Retinal pigment epithelial cell (primary cell): ENCODE measurements at places on chromosomes 2 and 18.
A peak's percentile ranks its signal among the peaks of the same experiment; 100 is the strongest.

GRCh38 chr2:143399631-143400069 is 270.4 kb downstream of the ARHGAP15 start:
- DNase-seq: no peak

DNA sequence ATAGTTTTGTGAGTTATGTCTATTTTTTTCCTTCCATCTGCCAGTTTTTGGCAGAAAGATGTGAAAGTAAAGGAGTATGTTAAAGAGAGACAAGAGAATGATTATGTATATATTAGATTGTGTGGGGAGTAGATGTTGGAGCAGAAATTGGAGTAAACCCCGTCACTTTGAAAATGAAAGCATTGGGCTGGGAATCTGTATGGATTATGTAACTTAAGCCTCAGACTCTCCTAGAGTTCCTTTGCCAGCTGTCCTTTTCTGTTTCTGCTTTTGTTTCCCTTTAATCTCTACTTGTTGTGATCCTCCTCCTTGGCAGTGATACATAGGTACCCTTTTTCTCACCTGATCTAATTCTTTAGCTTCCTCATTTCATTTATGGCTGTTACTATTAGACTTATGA is 19.2 kb downstream of the CCDC138 start:
- no peak for DNase-seq

DNA sequence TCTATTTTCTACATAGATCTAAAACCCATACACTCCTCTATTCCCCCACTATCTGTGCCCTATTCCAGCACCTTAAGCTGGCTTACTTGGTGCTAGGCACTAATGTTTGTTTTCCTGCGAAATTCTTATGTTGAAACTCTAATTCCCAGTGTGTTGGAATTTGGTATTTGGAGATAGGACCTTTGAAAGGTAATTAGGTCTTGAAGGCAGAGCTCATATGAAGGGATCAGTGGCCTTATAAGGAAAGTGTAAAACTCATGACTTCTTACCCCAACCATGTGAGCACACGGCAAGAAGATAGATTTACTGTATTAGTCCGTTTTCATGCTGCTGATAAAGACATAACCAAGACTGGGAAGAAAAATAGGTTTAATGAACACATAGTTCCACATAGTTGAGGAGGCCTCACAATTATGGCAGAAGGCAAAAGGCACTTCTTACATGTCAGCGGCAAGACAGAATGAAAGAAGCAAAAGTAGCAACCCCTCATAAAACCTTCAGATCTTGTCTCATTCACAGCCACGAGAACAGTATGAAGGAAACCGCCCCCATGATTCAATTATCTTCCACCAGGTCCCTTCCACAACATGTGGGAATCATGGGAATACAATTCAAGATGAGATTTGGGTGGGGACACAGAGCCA is 10.5 kb upstream of the LRATD1 start:
- peak; percentile 68 for DNase-seq

- DNase-seq: no peak
These were observed at the start of gene ZBTB7C for GRCh38 chr18:48408727-48409590. Gene ZBTB7C (minus strand): TSS chr18:48409383.

DNA sequence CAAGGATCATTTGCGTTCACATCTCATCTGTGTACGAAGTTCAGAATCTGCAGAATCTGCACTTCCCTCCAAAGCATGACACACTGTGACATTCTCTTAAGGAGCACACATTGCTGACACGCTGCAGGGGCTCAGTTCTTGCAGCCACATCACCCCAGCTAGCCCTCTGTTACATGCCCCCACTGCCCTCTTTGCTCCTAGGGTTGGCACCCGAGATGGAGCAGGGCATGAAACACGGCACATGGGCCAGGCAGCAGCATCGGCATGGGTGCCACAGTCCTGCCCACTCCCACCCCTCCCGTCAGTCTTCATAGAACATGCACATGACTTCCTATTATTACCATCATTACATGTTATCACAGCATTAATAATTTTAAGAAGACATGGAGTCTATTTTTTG is 76.4 kb downstream of the COL6A3 start:
- DNase-seq: no peak

GRCh38 chr18:21309248-21309647 is 67.2 kb downstream of the GREB1L start:
- no peak for DNase-seq

- no peak for DNase-seq
These were observed 55.6 kb upstream of the CCDC85A start for GRCh38 chr2:56128235-56128634.

DNA sequence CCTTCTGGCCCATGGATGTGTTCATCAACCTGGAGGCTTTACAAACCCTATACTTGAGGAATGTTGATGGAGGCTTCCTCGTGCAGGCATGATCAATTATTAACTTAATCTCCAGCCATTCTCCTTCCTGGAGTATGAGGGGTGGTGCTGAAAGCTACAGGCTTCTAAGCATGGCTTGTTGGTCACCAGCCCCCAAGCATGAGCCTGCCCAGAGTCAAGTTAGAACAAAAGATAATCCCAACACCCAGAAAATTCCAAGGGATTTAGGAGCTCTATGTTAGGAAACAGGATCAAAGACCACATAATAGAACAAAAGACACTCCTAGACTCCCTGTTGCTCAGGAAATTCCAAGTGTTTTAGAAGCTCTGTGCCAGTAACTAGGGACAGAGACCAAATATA is 63.1 kb downstream of the FAM171B start:
- DNase-seq: peak; percentile 31

DNA sequence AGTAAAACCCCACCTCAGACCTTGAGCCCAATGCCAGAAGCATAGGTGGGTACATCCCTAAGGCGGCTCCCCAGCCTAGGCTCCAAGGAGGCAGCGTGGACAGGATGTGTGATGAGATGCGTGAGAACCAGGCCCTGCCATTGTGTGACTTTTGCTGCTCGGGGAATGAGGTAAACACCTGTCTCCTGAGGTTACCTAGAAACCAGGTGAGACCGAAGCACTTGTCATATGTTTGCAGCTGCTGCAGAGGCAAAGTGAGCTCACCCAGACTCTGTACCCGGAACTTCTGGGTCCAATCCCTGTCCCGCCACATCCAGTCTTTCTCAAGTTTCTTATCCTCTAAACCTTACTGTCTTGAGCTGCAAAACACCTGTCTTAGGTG is 3.4 kb downstream of the FBLN7 start:
- DNase-seq: no peak

GRCh38 chr2:10717628-10718027 is 3.8 kb upstream of the ATP6V1C2 start:
- DNase-seq: peak; percentile 81

- peak; percentile 14 for DNase-seq
These were observed 34.1 kb downstream of the AGAP1 start for GRCh38 chr2:235527806-235528469.

DNA sequence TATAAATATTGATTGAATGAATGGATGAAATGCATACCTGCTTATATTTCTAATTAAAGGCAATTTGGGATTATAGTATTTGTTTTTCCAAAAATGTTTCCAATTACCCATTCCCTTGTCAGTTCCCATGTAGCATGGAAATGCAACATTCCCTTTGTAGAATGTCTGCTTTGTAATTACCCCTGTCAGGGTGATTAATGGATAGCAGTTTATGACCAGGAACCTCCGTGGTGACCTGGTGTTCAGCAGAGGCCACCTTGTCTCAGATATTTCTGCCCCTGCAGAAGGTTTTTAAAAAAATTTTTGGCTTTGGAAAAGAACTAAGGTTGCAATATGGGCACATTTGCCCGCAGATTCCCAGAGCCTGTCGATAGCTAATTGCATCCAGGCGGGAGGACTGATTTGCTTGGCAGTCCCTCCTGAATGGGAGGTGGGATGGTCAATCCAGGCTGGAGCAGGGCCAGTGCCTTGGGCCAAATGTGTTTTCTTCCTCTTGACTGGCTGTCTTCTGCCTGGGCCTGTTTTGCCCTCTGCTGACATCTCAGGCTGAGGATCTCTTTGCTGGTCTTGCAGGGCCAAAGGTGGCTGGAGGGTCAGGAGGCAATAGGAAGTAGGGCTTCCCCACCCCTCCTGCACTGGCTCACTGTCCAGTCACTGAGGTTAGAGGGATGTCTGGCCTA is 82.1 kb downstream of the TMEM182 start:
- DNase-seq: no peak

GRCh38 chr18:59372975-59373374 is 13.9 kb upstream of the LMAN1 start:
- DNase-seq: no peak

DNA sequence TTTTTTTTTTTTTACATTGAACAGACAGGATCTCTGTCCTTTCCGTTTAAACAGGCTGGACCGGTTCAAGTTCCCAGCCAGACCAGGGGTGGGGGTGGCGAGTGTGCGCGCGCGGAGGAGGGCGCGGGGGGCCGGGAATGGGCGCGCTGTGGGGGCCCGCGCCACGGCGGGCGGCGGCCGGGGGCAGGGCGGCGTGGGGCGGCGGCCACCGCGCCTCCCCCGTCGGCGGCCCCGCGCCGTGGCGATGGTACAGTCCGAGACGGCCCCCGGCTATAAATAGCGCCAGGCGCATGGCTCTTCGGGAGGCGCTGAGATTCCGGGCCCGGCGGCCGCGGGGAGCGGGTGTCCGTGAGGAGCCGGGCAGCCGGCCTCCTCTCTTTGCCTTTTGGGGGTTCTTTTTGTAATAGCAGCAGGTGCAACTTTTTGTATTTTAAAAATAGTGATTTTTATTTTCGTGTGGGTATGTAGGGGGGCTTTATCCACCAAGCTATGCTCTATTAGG is 430 bp upstream of the CELF4 start:
- no peak for DNase-seq

- no peak for DNase-seq
These were observed 75.5 kb upstream of the FRZB start for GRCh38 chr2:182941919-182942318.

- DNase-seq: no peak
These were observed 1183.2 kb upstream of the ACVR2A start for GRCh38 chr2:146661473-146662096.

DNA sequence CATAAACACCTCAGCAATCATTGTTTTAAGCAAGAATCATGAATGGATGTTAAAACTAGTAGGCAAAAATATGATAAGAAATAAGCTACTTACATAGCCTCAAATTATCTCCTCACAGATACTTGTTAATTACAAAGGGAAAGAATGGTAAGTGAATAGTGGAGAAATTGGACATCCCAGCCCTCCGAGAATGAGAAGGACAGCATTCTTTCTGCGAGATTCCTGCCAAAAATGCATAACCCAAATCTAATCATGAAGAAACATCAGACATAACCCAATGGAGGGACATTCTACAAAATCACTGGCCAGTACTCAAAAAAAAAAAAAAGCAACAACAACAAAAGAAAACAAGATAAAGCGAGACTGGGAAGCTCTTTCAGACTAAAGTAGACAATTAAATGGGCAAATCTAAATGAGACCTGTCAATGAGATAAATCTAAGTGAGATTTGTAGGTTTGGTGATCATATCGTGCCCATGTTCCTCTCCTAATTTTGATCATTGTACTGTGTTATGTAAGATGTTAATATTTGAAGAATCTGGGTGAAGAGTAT is 57.9 kb upstream of the GLI2 start:
- no peak for DNase-seq

DNA sequence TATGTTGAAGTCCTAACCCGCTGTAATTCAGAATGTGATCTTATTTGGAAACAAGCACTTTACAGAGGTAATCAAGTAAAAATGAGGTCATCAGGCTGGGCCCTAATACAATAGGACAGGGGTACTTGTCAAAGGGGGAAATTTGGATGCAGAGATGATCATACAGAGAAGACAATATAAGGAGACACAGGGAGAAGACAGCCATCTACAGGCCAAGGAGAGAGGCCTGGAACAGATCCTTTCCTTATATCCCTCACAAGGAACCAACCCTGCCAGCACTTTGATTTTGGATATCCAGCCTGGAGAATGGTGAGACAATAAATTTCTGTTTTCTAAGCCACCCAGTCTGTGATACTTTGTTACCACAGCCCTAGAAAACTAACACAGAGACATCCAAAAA is 104.3 kb downstream of the METTL4 start:
- DNase-seq: no peak

- no peak for DNase-seq
These were observed 142.1 kb downstream of the ARHGAP28 start for GRCh38 chr18:6871566-6871965.

GRCh38 chr2:197600306-197600705 is 75.1 kb downstream of the RFTN2 start:
- DNase-seq: no peak

DNA sequence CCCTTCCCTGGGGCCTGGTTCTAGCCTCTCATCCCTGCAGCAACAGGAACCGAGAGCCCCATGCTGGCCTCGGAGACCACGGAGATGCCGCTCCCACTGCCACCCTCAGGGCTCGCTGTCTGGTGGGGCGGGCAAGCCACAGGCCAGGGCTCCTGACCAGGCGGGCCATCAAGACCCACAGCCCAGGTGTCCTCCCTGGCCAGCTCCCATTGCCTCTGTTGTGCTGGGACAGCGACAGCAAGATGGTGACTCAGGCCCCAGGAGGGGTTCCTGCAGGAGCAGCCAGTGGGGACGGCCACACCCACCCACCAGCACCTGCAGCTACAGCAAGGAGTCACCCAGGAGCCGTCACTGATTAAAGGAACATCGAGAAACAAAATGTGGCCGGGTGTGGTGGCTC is 7.4 kb downstream of the KLHL30 start:
- no peak for DNase-seq

- no peak for DNase-seq
These were observed 25.7 kb downstream of the PSMA8 start for GRCh38 chr18:26159353-26159752.

DNA sequence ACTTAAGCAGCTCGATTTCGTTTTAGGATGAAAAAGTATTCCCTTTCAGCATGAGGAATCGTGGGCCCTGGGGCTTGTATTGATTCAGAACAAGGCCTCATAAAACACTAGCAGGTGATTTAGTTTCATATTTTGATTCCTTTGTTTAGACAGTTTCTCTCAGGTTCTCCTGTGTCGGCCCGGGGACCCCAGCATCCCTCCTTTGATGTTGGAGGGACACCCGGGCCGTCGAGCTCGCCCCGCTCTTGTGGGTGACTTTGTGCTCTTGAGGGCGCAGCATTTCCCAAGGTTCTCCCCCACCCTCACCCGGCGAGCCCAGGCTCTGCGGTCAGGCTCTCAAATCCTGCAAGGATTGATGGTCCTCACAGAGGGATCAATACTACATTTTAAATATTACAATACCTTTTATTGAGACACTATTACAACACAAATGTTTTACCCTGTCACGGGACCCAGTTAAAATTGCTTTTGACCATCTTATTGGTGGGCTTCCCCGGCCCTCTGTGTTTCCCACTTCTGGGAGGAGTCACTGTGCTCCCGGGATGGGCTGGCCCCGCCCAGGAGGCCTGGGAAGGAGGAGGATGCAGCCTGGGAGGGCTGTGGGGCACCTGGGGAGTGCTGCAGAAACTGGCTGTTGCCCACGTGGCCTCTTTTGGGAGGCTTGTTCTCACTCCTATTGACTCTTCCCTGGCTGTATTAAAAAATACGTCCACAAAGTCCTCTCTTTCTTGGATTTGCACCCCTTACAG is 222.6 kb downstream of the INSIG2 start:
- DNase-seq: no peak

GRCh38 chr18:62196980-62197379 is 9.9 kb downstream of the RELCH start:
- no peak for DNase-seq

- peak; percentile 63 for DNase-seq
These were observed 250.1 kb upstream of the CTAGE1 start for GRCh38 chr18:22667616-22668422.
